ENCODE measurements at places on chromosomes 6 and 20.

- no peak for DNase-seq
These were observed 287.0 kb upstream of the CHD6 start for GRCh38 chr20:41905199-41905598.

DNA sequence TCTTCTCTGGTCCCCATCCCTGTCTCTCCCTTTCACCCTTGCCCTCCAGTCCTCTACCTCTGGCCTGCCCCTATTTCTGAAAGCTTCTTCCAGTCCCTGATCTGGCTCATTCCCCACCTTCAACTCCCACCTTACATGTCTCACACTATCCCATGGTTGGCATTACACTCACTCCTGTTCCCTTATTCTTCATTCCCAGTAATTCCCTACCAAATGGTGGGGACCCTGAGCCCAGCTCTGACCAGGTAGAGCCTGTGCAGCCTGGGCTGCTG, 6.4 kb downstream of the TP53INP2 start:
- no peak for DNase-seq

GRCh38 chr6:150266963-150267685, 101.7 kb upstream of the IYD start:
- DNase-seq: no peak

- no peak for DNase-seq
These were observed 2.5 kb upstream of the SLC17A9 start for GRCh38 chr20:62949962-62950361.

GRCh38 chr6:14542670-14543366, 425.2 kb downstream of the CD83 start:
- peak; percentile 20 for DNase-seq

- peak; percentile 79 for DNase-seq
These were observed 149.1 kb upstream of the AGPAT4 start for GRCh38 chr6:161422710-161423680.

- DNase-seq: no peak
These were observed 116.0 kb downstream of the LRRC1 start for GRCh38 chr6:53910834-53911233.

GRCh38 chr20:49765846-49766541, 46.6 kb upstream of the SLC9A8 start:
- DNase-seq: no peak

DNA sequence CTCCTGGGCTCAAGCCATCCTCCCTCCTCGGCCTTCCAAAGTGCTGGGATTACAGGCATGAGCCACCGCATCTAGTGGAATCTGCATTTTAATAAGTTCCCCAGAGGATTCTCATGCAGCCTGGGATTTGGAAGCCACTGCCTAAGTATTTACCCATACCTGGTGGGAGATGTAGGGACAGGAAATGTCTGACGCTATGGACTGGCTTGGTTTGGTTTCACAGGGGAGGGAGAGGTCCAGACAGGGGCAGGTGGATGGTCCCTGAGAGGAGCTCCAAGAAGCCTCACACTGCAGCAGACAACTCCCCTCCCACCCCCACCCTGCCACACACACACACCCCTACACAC, 4.4 kb downstream of the VSTM2L start:
- no peak for DNase-seq

DNA sequence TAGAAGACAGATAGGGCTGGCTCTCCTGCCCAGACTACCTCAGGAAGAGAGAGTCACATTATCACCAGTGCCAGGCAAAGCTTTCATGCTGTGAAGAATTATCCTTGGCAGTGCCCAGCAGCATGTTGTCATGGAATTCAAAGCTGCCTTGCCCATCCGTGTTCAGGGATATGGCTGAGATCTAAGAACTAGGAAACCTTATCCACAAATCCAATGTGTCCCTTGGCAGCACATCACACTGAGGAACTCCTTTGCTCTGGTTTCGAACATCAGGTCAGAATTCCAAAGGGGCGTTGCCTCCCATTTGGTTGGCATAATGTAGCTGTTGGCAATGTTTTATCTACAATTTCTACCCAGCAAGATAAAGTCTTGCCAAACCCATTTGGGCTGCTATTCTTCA, 52.7 kb downstream of the ADGRF1 start:
- no peak for DNase-seq

All from A172 (cell line).